IMR-90 (cell line): ENCODE measurements at places on chromosomes 16 and 17. TPM values are rescaled to one million over a fixed set of nuclear protein-coding genes. Genes with fewer than 3 reads are reported as not detected.
A peak's percentile ranks its signal among the peaks of the same experiment; 100 is the strongest.

VASN gene
- total RNA-seq: 9.3 and 10.3 TPM in 2 replicates

SEPTIN12 gene
- not detected in 2 replicates for total RNA-seq

PRSS33 gene
- total RNA-seq: not detected in 2 replicates

DNA sequence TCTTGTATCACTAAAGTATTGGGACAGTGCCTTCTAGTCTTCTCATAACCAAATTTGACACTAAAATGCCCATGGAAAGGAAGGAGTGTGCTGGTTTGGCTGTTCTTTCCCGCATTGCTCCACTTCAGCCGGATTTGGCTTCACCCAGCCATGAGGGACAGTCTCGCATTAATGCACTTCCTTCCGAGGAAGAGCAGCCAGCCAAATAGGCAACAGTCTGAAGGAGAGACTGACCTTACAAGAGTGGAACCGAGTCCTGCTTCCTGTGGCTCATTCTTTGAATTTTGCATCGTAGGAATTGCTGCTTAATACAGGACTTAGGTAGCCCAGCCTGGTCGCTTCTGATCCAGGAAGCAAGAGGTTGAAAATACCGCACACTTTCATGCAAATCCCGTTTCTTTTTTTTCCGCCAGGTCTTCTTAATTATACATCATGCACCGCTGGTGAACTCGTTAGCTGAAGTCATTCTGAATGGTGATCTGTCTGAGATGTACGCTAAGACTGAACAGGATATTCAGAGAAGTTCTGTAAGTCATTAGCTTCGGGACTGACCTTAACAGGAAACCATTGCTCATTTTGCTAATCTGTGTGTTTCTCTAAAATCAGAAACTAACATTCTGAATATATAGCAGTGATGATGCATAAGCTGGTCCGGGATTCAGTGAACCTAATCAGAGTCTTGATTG, 38.2 kb downstream of the CLEC16A start:
- DNase-seq: peak; percentile 37

GRCh38 chr17:58337210-58337599, 8.6 kb upstream of the TSPOAP1 start:
- peak; percentile 27 for DNase-seq

DNA sequence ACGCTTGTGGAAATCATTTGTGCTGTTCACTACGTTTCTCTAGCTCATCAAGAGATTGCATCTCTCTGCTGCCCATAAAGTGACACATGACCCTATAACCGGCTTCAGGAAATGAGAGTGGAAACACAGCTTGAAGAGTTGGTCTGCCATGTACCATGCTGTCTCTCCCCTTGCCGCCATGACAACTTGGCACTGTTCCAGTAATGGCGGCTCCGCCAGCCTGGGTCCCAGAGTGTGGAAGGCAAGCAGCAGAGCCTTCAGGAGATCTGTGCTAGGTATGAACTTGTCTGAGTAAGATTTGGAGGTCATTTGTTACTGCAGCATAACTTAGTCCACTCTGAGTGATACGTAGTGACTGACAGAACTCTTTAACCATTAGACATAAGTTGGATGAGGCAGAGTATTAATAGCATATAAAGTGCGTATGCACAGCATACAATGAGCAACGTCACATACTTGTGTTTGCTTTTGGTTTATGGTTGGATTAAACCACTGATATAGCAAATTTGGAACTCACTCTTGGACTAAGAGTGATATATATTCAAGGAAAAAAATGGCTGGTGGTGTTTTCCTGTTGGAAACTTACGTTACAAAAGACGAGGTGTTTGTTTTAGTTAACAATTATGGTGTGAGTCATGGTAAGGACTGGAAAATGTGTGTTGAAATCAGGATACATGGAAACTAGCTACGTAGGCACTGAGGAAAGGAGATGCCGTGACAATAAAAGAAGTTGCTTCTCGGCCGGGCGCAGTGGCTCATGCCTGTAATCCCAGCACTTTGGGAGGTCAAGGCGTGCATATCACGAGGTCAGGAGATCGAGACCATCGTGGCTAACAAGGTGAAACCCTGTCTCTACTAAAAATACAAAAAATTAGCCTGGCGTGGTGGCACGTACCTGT, 24.4 kb upstream of the PMP22 start:
- DNase-seq: peak; percentile 89
